T-helper 9 cell (primary cell): ENCODE measurements at places on chromosomes 7 and 10.
A peak's percentile ranks its signal among the peaks of the same experiment; 100 is the strongest.

- DNase-seq: no peak
These were observed 64.5 kb upstream of the ANKRD1 start for GRCh38 chr10:90985321-90985933.

DNA sequence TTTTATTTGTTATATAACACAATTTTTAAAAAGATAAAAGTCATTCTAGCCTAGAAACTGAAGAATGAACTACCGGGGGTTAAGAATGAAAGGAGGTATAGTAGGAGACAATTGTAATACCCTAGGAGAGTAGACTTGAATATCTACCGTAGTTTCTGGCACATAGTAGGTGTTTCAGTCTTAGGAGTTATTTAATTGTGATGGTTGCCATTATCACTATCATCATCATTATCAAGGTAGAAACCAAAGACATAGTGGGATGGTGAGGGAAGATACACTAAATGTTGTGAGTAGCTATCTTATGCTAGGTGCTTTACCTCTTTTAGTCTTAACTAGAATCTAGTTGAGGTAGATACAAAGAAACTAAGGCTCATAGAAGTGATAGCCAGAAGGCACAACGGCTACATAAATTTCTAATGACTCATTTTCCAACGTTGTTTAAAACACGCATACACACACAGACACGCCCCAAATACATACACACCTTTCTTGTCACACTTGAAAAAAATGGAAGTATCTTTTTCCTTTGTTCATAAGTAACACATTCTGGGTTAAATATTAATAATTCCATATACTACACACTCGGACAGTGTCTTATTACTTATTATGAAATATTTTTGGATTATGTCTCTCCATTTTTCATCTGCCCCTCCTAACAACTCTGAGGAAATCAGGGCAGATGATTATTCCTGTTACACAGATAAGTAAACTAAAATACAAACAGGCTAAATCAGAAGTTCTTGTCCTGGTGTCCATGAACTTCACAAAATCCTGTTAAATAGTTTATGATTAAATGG lies 2.0 kb upstream of the ANLN start:
- no peak for DNase-seq

DNA sequence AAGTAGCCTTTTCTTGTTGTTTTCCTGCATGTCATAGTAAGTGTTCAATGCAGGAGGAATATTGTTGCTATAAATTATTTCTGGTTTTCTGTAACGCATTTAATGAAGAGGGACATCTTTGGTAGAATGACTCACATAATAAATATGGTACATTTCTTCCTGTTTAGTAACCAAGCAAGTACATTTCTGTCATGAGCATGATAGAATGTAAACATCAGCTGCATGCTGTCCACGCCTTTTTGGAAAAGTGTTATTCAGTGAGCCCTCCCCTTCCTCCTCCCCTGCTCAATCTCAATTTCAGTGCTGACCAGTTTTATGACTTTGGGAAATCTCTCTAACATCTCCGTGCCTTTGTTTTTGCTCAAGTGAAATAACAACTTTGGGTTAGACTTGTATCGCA lies 664.0 kb downstream of the XPNPEP1 start:
- no peak for DNase-seq

- DNase-seq: no peak
These were observed 204.4 kb upstream of the TMEM72 start for GRCh38 chr10:44706745-44707144.

DNA sequence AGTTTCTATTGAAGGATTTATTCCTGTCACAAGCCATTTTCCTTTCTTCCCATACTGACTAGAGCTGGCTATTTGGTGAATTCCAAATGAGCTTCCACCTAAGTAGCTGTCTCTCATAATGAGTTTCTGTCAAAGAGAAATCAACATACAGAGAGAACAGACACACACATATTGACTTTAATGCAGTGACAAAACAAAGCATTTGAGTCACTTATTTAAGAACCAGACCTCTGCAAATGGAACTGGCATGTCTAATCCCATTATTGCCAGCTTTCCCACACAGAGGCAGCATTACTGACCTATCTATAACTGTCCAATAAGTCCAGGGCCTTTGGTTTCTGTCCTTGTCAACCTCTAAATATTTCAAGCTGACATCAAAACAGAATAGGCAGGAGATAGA lies 179.3 kb upstream of the CSTF2T start:
- no peak for DNase-seq

DNA sequence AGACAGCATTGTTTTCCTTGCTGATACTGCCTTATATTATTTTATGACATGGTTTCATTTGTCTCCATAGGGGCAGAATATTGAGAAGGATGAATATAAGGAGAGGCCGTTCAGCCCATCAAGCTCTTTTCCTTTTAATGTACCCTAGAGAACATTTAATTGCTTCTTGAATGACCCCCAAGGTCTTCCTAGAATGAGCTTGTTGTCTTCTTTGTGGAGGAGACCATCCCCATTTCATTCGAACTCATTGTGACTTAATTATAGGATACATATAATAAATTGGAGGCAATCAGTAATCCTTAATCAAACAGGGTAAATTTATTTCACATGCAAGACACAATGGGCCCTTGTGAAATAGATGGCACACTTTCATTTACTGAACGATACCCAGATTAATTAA lies 231.3 kb downstream of the MDFIC start:
- DNase-seq: no peak

DNA sequence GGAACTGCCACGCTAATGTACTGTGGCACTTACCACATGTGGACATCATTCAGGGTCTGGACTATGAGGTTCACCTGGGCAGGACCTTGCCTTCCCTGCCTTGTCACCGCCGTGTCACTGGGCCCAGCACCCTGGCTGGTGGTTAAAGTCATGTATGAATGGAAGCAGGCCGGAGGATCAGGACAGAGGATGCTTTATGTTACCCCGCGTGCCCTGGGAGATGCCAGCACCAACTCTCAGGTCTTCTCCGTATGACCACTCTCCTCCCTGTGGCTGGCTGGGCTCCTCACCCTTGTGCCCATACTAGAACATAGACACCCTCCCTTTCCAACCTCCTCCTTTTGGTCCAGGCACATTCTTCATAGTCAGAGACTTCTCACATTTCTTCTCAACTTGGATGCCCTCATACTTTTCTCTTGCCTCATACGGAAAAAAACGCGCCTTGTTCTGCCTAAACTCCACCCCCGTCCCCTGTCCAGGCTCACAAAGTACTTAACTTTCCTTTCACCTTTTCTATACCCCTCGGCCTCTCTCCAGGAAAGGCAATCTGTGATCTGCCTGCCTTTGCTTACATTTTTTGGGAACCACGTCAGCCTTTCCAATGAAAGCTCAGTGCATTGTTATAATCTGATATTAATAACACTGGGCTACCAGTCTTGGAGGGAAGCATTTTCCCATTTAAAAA lies 240.0 kb downstream of the TEX36 start:
- no peak for DNase-seq

GRCh38 chr7:4645246-4645645 lies 36.8 kb upstream of the FOXK1 start:
- no peak for DNase-seq

- DNase-seq: no peak
These were observed 15.0 kb upstream of the AKR1B1 start for GRCh38 chr7:134473861-134474291.

GRCh38 chr7:39291628-39292410 lies 274.4 kb upstream of the YAE1 start:
- DNase-seq: no peak

GRCh38 chr10:131732631-131733127 lies 168.1 kb upstream of the PPP2R2D start:
- no peak for DNase-seq

DNA sequence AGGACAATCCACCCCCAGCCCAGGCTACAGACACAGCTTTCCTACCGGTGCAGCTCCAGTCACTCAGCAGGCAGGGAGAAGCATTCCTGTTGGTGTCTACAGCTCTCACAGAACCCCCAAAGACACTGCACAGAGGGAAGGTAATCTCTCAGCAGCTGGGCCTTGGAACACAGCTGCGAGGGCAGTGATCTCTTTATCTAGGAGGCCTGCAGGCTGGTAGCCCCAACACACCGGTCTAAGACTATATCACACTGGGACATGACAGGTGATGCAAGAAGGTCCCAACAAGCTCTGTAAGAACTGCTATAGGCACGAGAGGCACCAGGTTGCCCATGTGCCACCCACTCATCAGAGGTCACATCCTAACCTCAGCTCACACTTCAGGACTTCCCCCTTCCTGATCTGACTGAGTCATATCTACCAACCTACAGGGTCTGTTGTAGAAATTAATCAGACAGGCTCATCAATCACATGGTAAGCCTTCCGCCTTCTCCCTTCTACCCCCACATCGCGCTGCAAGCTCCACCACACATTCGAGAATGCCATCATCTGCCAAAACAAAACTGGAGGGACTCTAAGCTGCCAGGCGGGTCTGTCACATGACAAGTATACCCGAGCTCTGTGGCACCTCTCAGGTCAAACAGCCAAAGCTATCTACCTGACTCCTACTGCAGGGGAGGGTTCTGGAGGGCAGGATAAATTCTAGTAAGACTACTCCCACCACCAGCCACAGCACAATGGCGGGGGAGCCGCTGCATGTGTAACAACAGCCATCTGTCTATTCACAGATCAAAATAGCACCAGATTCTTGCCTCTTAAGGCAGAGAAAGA lies 26.1 kb downstream of the FAM53B start:
- DNase-seq: peak; percentile 69

DNA sequence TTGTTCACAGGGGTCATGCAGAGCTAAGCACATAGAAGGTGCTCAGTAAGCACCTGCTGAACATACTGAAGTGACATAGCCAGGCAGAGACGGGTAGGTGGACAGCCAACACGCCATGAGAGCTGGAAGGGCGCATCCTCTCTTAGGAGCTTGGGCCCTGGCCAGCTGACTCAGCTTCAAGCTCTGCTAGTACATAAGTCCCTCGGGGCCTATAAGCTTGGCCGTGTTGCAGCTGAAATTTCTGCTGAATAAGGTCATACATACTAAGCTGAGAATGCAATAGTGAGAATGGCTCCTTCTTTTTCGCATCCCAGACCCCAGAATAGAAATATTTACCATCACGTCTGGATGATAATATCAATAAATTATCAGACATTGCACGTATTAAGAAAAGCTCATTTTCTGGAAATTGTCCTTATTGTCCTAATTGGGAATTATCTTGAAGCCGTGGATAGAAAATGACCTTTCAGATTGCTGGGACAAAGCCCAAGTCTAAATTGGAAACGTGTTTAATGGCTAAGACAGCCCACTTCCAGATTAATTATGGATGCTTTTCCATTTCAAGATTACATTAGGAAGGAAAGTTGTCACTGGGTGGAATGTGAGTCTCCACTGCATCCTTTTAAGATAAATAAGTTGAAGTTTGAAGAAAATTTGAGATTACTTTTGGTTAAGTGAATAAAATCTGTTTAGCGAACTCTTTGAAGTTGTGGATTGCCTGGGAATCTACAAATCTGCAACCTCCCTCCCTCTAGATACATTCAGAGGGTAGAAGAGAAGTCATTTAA lies 287.1 kb upstream of the C7orf33 start:
- DNase-seq: no peak

- no peak for DNase-seq
These were observed 19.7 kb downstream of the KPNA7 start for GRCh38 chr7:99188221-99188620.

DNA sequence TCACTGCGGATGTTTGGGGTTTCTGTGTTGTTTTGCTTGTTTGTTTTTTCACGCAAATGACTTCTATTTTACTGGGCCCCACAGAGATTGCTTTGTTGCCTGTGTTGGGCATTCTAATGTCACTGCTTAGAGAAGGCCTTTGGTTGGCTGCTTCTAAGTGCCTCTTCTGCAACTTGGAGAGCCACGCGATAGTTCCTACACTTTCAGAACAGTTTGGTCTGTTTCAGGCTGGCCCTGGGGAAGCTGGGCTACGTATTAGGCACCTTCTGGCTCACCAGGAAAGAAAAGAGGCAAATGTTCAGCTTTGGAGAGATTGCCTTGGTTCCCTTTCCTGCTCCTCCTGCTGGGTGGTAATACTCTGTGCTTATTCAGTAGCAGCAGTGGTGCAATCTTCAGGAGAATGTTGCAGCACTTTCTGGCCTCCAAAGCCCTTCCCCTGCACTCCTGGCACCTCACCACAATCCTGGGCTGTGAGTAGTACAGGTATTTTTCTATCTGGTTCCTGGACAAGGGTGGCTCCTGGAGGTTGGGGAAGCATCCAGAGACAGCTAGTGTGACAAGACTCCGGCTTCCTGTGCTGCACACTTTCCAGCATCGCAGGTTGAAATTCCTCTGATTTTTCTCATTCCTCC lies 1.2 kb downstream of the ANTXRL start:
- no peak for DNase-seq

GRCh38 chr10:79142064-79142491 lies 73.3 kb downstream of the ZMIZ1 start:
- no peak for DNase-seq

- DNase-seq: no peak
These were observed 10.9 kb downstream of the SEC31B start for GRCh38 chr10:100508691-100509150.

GRCh38 chr10:15027741-15028140 lies 16.0 kb upstream of the OLAH start:
- DNase-seq: no peak

DNA sequence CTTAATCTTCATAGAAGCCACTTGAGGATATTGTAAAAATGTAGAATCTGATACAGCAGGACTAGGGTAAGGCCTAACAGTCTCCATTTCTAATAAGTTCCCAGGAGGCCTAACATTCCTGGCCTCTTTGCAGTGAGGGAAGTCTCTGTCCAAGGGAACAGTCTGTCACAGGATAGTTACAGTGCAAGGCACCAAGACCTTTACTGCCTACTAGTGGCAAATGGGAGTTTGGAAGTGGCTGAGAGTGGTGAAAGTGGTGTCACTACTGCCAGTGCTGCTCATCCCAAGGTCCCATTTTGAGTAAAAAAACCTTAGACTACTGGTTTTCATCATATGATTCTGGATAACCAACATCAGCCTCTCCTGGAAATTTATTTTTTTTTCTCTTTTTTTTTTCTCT lies 619.5 kb upstream of the SEMA3D start:
- no peak for DNase-seq

DNA sequence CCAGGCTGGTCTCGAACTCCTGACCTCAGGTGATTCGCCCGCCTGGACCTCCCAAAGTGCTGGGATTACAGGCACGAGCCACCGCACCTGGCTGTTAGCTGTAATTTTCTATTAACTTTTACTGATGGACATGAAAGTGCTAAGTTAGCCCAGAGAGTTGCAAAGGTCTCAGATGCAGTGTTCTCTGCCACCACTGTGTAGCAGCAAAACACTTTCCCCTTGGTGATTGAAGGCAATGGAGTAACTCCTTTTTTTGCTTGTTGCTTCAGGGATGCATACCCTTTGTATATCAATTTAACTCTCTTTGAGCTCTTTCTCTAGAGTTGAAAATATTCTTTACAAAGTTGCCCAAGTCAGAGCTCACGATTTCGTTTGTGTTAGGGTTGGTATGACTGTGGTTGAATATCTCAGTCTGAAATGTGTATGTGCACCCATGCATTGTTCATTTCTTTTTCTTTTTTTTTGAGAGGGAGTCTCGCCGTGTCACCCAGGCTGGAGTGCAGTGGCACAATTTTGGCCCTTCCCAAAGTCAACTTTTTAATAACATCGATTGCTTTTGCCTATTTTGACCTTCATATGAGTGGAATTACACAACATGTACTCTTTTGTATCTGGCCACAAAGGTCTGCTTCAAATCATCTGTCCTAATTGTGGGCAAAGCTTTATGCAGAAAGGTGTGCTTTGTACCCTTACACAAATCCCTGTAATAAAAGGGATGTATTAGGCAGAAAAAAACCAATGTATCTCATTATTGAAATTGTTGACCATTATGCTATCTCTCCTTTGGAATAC lies 52.6 kb downstream of the GTF2I start:
- DNase-seq: no peak
